ENCODE measurements at places on chromosomes 12 and 14. TPM values are rescaled to one million over a fixed set of nuclear protein-coding genes. Genes with fewer than 3 reads are reported as not detected.

MMP17 gene
- polyA plus RNA-seq = 140 TPM

DNA sequence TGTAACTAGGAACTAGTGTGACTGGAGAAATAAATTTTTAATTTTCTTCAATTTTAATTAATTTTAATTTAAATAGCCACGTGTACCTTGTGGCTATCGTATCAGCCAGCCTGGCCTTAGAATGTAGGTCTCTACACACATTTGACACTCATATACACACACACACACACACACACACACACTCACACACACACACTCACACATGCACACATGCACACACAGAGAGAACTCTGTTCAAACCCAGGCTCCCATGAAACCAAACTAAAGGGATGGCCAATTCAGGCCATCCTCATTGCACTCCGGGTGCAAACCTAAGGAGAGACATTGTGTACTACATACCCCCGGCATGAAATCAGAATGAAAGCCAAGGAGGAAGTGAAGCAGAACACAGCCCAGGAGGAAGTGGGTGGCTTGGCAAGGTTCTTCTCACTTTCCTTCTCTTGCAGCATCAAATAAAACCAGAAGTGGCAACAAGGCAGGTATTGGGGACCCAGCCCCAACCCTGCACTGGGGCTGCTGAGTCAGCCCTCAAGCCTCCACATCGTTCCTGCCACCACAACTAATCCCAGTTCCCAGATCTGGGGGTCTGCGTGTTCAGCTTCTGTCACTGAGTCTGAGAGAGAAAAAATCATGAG, 26.2 kb upstream of the CHPT1 start:
- no peaks in the 10 kb centered on the region for H3K27me3 ChIP-seq
- H3K27ac ChIP-seq = no peak overlapping the region
- peaks cover 25% of the 10 kb centered on the region for H3K4me1 ChIP-seq
- peak; percentile 79 for DNase-seq
- H3K36me3 ChIP-seq = no peaks in the 10 kb centered on the region
- no peak overlapping the region for H3K4me3 ChIP-seq

SYT10 gene
- polyA plus RNA-seq = not detected

DNA sequence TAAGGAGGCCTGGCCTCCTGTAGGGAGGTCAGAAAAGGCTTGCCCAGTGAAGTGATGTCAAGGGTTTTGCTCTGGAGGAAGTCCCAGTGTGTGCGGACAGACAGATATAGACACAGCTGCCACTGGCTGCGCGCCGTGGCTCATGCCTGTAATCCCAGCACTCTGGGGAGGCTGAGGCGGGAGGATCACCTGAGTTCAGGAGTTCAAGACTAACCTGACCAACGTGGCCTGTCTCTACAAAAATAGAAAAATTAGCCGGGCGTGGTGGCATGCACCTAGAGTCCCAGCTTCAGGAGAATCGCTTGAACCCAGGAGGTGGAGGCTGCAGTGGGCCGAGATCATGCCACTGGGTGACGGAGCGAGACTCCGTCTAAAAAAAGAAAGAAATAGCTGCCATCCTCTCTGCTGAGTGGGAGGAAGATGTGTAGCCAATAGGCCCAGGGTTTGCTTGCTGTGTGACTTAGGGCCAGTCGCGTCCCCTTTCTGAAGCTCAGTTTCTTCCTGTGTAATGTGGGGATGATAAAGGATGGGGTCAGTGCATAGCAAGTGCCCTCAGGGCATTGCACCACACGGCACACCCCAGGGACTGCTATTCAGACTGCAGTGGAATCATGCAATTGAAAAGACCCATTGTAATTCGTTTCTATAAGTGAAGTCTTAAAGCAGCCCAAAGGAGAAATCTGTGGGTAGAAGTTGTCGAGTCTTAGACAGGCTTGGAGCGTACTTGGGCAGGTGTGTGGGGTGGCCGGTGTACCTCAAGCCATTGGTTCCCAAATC, 18.7 kb upstream of the MLEC start:
- peaks cover 3% of the 10 kb centered on the region for H3K27me3 ChIP-seq
- no peak overlapping the region for H3K27ac ChIP-seq
- DNase-seq = no peak
- peaks cover 65% of the 10 kb centered on the region for H3K4me1 ChIP-seq
- H3K36me3 ChIP-seq = no peaks in the 10 kb centered on the region

DNA sequence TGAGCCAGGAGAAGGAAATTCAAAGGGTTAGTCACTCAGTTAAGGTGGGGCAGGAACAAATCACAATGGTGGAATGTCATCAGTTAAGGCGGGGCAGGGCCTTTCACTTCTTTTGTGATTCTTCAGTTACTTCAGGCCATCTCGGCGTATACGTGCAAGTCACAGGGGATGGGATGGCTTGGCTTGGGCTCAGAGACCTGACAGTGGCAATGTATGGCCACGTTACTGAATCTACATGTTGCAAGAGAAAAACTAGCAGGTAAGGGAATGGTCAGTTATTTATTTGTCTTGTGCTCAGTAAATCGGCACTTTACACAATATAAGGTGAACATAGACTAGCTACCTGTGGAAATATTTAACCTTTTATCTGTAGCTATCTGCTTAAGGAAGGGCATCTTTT, 11.9 kb downstream of the SLCO1B3 start:
- H3K4me1 ChIP-seq = no peaks in the 10 kb centered on the region
- DNase-seq = no peak
- H3K27ac ChIP-seq = no peak overlapping the region

- H3K27ac ChIP-seq = no peak overlapping the region
- H3K36me3 ChIP-seq = no peaks in the 10 kb centered on the region
- no peak for DNase-seq
Measured at GRCh38 chr12:105888696-105889095, 250.1 kb downstream of the NUAK1 start.

DNA sequence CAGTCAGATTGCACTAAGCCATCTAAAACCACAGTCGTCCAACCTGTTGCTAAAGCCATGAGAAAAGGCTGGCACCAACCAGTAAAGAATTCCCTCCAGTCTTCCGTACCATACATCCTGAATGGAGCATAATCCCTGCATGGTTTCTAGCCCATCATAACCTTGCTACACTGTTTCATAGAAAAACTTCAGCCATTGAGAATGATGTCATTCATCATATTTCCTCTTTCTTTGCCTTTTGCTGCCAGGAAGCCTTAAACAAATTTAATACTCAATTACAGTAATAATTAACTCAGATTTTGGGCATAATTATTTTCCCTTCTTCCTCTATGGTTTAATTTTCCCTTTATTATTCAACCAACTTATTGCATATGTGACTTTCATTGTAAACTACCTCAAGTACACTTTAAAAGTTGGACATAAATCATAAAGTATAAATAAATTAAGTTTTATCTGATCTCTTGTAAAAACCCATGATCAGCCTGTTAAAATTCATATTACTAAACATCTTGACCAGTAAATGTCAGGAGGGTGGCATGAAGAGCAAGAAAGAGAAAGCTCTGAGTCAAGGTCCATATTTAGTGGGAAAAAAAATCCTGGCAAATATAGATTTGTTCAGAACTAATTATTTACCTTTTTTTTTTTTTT, 264.7 kb downstream of the ZFP36L1 start:
- no peaks in the 10 kb centered on the region for H3K36me3 ChIP-seq
- peaks cover 20% of the 10 kb centered on the region for H3K4me1 ChIP-seq
- peak; percentile 32 for DNase-seq
- no peaks in the 10 kb centered on the region for H3K27me3 ChIP-seq
- H3K27ac ChIP-seq = no peak overlapping the region
- H3K4me3 ChIP-seq = no peak overlapping the region

DNA sequence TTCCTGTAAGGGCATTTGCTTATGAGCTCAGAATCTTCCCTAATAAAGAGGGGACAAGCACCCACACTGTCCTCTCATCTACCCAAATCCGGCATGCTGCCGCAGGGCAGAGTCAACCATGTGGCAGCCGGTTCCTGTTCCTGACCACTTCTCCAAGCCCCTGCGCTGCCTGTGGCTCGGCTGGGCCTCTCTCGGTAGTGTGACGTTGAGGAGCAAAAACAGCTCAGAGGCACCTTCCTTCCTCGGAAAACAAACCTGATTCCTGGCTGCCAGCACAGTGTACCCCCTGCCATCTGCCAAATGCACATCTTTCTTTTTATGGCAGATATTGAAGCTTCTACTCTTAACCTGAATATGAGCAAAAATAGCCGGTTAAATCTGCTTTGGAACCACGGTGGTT, 50.5 kb downstream of the CFAP251 start:
- no peak overlapping the region for H3K27ac ChIP-seq
- H3K36me3 ChIP-seq = no peaks in the 10 kb centered on the region
- H3K27me3 ChIP-seq = no peaks in the 10 kb centered on the region
- peaks cover 12% of the 10 kb centered on the region for H3K4me1 ChIP-seq

DNA sequence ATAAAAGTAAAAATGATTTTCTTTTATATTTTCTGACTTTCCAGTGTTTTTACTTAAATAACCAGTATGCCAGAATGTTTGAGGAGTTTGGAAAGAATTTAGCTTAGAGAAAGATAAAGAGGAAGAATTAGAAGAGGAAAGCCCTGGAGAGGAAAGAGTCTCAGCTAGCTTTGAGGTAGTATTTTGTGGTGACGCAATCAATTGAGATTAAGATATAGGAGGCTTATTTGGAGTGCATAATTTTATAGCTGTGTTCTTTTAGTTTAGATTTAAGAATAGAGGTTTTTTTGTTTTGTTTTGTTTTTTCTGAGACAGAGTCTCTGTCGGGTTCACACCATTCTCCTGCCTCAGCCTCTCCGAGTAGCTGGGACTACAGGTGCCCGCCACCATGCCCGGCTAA, 18.1 kb downstream of the CLEC2B start:
- no peak for DNase-seq
- no peak overlapping the region for H3K27ac ChIP-seq
- peaks cover 36% of the 10 kb centered on the region for H3K36me3 ChIP-seq
- no peaks in the 10 kb centered on the region for H3K4me1 ChIP-seq
- no peak overlapping the region for H3K4me3 ChIP-seq

- DNase-seq = no peak
- no peaks in the 10 kb centered on the region for H3K27me3 ChIP-seq
- no peak overlapping the region for H3K4me3 ChIP-seq
- no peaks in the 10 kb centered on the region for H3K4me1 ChIP-seq
- H3K36me3 ChIP-seq = no peaks in the 10 kb centered on the region
- H3K27ac ChIP-seq = no peak overlapping the region
Measured at GRCh38 chr12:75784591-75784990, 247.0 kb downstream of the PHLDA1 start.

ISM2 gene
- not detected for polyA plus RNA-seq

GRCh38 chr12:58470266-58471010, 449.9 kb downstream of the LRIG3 start:
- no peak overlapping the region for H3K27ac ChIP-seq
- H3K36me3 ChIP-seq = no peaks in the 10 kb centered on the region
- no peak for DNase-seq
- H3K4me1 ChIP-seq = no peaks in the 10 kb centered on the region
- no peaks in the 10 kb centered on the region for H3K27me3 ChIP-seq
